ENCODE measurements at places on chromosomes 4 and X.

DNA sequence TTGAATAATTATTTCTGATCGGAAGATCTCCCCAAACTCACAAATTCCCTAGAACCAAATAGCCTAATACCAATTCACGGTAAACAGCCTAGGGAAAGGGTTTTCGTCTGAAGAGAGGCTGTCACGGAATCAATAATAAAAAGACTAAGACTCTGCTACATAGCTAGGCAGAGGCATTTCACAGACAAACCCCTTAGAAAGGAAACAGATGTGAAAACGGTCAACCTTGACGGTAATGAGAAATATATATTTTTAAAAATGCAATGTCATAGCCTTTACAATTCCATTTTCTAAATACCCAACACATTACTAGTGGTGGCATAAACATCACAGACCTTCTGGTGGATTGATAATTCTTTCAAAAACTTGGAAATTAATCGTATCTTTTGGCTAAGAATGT lies 28.4 kb downstream of the PROM1 start:
- DNase-seq = no peak

- no peak for DNase-seq
Measured at GRCh38 chrX:78650906-78651437, 8.2 kb downstream of the RTL3 start.

GRCh38 chr4:182556580-182556979 lies 313.4 kb downstream of the TENM3 start:
- DNase-seq = no peak

GRCh38 chr4:39490322-39490721 lies 31.5 kb downstream of the LIAS start:
- DNase-seq = no peak

GRCh38 chr4:8920289-8920965 lies 48.8 kb upstream of the HMX1 start:
- DNase-seq = no peak

- DNase-seq = no peak
Measured at GRCh38 chr4:55178226-55179005, 53.0 kb upstream of the KDR start.

- DNase-seq = no peak
Measured at GRCh38 chr4:156695163-156695562, 276.4 kb downstream of the PDGFC start.

DNA sequence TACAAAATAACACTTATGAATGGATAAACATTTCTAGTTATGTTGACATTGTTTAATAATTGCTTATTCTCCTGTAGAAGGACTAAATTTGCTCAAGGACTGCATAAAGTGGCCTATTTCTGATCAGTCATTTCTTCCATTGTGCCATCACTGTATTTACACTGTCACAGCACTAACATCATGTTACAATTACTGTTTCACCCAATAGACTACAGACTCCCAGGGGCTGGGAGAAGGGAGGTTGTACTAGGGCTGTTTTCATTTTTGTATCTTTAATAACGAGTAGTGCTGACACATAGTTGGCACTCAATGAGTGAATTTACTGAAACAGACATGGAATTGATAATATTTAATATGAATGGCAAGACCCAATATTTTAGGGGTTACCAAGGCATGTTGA lies 139.5 kb downstream of the SLC10A7 start:
- DNase-seq = no peak

GRCh38 chr4:81260443-81261101 lies 45.5 kb upstream of the PRKG2 start:
- no peak for DNase-seq

DNA sequence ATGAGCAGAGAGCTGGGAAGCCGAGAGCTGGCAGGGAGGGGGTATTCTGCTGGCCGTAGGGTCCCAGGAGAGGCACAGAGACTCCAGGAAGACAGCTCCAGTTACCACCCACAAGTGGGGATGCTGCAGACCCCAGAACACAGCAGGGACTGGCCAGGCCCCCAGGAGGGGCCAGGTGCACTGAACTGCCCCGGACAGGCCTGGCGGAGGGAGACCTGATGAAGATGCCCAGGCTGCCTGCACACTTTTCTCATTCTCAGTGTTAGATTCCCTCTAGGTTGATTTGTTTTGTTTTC lies 110.8 kb downstream of the CPZ start:
- no peak for DNase-seq

- no peak for DNase-seq
Measured at GRCh38 chrX:72003811-72004750, 93.4 kb downstream of the NHSL2 start.

- no peak for DNase-seq
Measured at GRCh38 chr4:122588453-122589238, 32.2 kb downstream of the IL21 start.

GRCh38 chrX:142977128-142977914 lies 48.4 kb upstream of the SPANXN4 start:
- DNase-seq = no peak

DNA sequence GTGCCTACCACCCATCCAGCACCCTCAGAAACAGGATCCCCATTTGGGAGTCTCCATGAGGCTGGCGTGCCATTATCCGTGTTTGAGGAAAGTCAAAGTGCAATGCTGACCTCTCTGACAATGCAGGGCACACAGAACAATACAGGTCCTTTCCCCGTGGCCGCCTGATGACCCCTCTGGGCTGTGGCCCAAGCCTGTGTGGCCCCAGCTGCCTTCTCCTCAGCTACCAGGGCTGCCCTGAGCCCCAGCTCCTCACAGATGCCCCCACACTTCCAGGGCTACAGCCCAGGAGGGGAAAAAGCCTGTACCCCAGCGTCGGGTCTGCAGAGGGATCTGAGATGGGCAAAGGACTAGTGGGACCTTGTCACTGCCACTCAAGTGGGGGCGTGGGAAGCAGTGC lies 15.5 kb downstream of the ZFYVE28 start:
- no peak for DNase-seq

- no peak for DNase-seq
Measured at GRCh38 chrX:53715346-53715924, 28.9 kb upstream of the HUWE1 start.

DNA sequence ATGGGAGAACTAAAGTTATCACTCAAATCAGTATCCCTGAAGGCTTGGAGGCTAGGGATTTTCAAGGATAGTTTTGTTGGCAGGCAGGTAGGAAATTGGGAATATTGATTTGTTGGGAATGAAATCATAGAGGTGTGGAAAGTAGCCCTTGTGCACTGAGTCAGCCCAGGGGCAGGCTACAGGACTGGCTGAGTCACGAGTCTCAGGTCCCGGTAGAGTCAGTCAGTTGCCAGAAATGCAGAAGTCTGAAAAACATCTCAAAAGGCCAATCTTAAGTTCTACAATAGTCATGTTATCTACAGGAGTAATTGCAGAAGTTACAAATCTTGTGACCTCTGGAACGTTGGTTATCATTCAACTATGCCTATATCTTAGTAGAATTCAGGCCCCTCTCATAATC lies 153.1 kb downstream of the GC start:
- no peak for DNase-seq

DNA sequence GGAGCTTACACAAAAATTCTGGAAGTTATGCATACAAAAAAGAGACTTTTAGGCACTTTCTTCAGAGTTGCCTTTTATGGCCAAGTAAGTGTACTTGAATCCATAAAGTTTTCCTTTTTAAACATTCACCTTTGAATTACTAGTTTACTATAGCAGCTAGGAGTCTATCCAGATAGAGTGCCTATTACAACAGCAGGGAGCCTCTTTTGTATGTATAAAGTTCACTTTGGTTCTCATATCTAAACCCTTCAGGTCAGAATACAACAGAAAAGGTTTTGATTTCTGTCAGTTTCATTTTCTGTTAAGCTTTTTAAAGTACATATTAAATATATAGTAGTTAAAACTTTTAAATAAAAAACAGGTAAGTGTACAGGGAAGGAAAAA lies 51.4 kb upstream of the IL13RA1 start:
- DNase-seq = no peak

GRCh38 chr4:10605746-10606482 lies 78.7 kb downstream of the CLNK start:
- no peak for DNase-seq

DNA sequence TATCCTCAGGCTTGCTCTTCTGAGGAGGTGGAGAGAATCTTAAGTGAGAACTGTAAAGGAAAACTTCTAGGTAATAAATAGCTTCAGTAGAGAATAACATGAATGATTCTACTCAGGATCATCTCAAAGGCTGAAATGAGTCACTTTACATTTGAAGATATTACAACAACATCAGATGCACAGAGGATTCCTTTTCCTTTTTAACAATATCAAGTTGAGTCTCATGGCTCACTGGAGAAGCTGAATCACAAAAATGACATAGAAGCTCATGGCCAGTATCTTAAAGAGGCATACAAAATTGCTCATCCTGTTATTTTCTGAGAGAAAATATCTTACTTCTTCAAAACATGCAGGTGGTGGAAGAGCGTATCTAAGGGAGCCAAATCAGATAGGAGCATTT lies 72.5 kb upstream of the EMCN start:
- no peak for DNase-seq

DNA sequence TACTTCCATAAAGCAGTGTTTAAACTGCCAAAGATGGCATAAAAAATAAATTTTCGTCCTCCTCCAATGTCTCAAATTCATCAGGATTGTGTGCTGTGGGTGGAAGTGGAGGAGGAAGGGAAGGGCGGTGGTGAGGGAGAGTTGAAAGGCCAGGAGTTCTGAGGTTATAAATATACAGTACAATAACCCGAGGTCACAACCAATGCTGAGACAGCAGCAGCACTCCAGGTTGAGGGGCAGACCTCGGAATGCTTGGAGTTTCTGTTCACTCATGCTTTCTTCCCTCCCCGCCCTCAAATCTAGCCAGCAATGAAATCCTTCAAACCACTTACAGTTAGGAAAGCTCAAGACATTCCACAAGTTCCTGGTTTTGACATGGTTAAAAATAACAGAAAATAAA lies 134.0 kb upstream of the SMAD1 start:
- no peak for DNase-seq

DNA sequence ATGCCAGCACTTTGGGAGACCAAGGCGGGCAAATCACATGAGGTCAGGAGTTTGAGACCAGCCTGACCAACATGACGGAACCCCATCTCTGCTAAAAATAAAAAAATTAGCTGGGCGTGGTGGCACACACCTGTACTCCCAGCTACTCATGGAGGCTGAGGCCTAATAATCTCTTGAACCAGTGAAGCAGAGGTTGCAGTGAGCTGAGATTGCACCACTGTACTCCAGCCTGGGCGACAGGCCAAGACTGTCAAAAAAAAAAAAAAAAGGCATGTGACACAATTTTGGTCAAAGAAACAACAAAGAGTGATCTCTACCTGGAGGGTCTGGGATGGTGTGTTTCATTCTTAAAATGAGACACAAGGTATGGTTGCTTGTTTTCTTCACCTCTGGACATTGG lies 188.2 kb upstream of the HS3ST1 start:
- DNase-seq = no peak

GRCh38 chr4:39037941-39038340 lies 5.7 kb upstream of the TMEM156 start:
- DNase-seq = no peak

- no peak for DNase-seq
Measured at GRCh38 chrX:153670748-153671588, 2.6 kb downstream of the PNCK start.

DNA sequence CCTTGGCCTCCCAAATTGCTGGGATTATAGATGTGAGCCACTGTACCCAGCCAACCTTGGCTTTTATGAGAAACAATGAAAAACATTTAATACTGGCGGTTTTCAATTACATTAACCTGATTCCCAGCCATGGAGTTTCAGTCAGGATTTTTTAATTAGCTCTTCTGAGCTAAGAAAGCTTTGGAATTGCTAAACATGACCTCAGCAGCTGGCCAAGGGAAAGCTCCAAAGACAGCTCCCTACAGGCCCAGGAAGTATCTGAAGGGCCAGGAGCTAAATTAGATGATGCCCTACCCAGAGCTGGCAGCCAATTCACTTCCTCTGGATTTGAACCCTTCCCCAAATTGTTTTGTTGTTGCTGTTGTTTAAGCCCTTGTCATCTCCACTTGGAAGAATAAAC lies 26.5 kb upstream of the FUNDC1 start:
- no peak for DNase-seq

Data from activated T-helper 1 cell treated with anti-CD3 and anti-CD28 coated beads, Interleukin-12 subunit alpha, Interleukin-12 subunit beta, Interleukin-2, Interleukin-4 antibody, amounts not matched to agents 30 ng/mL and 10 ng/mL and 1 ng/mL, durations not matched to agents 14 hours and 24 hours and 36 hours (primary cell).